Activated T-cell treated with anti-CD3 and anti-CD28 coated beads, Interleukin-2, amount 50 U/mL, for 1 hour (primary cell): ENCODE measurements at places on chromosomes 2 and 18.

- DNase-seq, result no peak
Measured at GRCh38 chr2:172131713-172132555, 29.2 kb upstream of the DLX2 start.

DNA sequence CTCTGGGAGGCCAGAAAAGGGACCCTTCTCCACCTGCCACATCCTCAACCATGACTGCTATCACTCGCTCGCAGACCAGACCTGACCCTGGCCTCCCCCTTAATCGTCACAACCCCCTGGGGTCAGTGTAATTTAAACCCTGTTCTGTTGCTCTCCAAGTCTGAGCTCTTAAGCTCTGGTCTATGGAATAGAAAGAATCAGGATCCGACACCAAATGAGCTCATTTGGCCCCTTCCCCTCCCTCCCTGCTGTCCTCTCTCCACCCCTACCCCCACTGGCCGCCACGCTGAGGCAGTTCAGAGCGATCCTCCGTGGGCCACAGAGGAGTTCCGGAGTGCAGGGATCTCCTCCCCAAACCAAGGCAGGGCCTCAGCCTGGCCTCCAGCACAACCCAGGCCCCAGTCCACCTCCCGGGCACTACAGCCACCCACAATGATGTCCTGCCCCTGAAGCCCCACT lies 5.3 kb downstream of the DNMT3A start:
- DNase-seq, result no peak

DNA sequence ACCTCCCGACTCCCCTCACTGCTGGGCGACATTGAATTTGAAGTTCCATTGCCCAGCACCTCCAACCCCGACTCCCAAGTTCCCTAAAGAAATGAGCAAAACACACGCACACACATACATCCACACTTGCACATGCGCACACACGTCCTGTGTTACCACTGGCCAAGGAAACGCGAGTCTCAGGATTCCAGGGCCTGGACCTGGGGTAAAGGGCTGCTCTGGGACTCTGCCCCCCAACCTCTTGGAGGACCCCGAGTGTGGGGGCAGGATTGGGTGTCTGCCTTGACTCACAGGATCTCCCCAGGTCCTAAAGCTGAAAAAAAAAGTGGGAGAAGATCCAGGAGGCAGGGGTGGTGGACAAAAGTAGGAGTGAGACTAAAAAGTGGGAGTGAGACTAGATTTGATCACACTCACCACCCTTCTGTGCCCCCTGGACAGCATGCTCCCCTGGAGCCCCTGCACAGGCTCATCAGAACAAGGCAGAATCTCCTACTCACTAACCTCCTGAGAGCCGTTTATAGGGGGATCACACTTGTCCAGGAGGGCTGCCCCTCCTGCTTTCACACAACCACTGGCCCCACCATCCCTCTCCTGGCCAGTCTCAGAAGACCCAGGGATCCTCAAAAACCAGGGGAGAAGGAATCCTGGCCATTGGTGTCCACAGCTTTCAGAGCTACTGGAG lies 202.2 kb downstream of the TNS1 start:
- DNase-seq, result no peak

- DNase-seq, result peak; percentile 73
Measured at GRCh38 chr18:12327510-12328178, 19.6 kb downstream of the TUBB6 start.

- no peak for DNase-seq
Measured at GRCh38 chr2:197128897-197129296, 181.7 kb downstream of the ANKRD44 start.

DNA sequence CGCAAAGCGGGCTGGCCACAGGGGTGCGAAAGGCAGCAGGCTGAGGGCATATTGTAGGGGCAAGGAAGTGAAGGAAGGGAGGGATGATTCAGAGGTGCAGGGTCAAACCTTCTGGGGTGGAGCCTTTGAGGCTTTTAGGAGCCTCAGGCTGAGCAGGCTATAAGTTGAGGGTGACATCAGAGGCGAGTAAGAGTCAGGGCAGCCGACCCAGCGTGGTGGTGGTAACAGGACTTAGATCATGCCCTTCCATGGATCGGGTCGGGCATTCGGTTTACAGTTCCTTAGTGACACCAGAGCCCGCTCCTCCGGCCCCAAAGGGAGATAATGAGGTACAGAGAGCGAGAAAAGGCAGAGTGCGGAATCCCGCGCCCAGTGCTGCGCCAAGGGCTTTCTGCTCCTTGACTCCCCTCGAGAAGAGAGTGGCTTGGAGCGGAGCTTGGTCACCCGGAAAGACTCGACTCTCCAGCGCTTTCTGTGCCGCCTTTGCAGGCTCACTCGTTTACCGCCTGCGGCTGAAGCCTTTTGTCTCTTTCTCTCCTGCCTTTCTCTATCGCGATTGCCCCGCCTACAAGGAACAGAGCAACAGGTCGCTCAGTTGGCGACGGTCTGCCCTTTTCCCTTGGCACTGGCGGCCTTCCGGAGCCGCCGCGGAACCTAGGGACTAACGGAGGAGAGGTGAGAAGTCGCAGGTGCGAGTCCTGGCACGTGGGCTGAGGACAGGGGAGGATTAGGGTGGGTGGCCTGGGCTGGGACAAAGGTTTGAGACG lies 720 bp downstream of the LBX2 start:
- DNase-seq, result no peak

GRCh38 chr2:37387148-37387835 lies 42.9 kb downstream of the QPCT start:
- no peak for DNase-seq

DNA sequence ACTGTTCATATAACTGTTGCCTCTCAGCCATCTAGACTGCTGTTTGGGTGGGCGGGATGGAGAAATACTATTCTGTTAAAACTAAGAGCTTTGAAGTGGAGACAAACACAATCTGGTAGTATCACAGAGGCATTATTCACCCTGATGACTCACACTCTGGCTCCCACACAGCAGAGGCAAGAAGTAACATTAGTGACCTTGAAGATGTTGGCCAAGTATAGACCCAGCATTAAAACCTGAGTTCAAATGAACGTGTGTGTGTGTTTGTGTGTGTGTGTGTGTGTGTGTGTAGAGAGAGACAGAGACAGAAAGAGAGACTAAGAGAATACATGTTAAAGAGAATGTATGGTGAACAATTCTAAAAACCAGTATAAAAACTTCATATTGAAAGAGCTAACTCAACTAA lies 22.5 kb upstream of the ACVR1 start:
- DNase-seq, result peak; percentile 33

GRCh38 chr2:10930721-10931516 lies 19.2 kb downstream of the KCNF1 start:
- no peak for DNase-seq

- peak; percentile 39 for DNase-seq
Measured at GRCh38 chr2:23386339-23387220, 1.6 kb downstream of the KLHL29 start.

DNA sequence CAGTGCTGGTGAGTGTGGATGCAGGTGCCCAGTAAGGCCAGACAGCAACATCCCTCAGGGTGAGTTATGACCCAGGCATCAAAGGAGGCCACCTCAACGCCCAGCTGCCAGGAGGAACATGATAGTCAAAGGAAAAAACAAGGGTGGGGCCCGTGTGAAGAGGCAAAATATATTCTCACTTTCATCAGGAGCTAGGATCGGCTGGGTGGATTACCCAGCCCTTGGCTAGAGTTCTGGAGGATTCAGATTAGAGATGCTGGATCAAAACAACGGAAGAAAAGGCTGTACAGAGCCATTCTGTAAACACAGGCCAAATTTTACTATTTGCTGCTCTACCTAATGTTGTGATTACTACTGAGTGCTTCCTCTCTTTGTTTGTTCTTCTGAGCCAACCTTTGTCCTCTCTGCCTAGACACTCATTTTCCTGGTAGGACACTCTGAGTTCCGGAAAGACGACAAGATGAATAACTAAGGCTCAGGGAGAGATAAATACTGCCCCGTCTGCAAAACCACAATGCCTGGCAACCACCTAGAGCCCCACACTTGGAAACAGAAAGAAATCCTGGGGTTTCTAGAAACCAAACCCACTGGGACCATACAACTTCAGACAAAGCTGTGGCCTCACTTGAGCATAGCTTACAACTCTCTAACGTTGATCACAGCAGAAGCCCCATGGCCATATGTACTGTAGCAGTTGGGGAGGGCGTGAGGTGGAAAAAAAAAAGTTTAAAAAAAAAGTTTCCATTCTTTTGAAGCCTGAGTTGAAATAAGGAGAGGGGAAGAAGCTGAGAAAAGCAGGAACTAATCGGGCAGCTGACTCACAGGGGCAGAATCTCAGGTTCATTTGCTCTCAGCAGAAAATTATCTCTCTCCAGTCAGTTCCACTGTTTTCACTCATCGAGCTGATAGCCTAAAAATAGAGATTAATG lies 17.8 kb upstream of the PMAIP1 start:
- no peak for DNase-seq

DNA sequence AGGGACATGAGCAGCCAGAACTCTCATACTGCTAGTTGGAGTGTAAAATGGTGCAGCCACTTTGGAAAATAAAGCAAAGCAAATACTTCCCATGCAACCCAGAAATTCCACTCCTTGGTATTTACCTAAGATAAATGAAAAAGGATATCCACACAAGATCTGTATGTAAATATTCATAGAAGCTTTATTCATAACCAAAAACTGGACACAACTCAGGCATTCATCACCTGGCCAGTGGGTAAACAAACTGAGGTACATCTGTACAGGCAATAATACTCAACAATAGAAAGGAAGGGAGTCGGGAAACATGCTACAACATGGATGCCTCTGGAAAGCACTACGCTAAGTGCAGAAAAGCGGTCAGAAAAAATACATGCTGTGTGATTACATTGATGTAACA lies 2.5 kb upstream of the LOXHD1 start:
- DNase-seq, result no peak

DNA sequence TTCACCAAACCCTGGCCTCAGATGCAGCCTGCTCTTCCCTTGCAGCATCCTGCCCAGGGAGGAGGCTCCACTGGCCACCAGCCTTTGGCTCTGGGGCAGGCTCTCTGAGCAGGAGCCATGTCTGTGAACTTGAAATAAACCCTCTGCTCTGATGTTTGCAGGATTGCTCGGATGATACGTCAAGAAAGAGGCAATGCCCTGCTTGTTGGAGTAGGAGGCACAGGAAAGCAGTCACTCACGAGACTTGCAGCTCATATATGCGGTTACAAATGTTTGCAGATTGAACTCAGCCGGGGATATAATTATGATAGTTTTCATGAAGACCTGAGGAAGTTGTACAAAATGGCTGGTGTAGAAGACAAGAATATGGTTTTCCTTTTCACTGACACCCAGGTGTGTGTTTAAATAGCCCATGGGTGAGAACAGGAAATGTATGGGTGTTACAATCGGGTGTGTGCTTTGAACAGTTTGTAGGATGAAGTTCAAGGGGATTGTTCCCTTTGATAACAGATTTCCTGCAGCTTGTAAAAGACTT lies 177.9 kb downstream of the DNAH6 start:
- peak; percentile 40 for DNase-seq

GRCh38 chr2:233416199-233416598 lies 61.9 kb downstream of the DGKD start:
- DNase-seq, result no peak

DNA sequence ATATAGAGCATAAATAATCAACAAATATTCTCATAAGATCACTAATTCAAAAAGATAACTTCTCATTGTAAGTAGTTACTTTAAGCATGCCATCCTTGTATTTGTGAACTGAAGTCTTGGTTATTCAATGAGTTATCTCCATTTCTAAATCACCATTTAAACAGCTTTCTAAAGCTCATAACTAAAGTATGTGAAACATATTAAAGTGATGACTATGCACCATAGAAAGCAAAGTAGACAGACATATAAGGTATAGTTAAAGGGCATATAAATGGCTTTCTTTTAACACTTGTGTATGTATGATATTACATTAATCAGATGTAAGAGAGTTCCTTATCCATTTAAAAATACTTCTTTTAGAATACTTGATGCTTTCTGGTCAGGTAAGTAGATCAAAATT lies 83.5 kb downstream of the IKZF2 start:
- no peak for DNase-seq

DNA sequence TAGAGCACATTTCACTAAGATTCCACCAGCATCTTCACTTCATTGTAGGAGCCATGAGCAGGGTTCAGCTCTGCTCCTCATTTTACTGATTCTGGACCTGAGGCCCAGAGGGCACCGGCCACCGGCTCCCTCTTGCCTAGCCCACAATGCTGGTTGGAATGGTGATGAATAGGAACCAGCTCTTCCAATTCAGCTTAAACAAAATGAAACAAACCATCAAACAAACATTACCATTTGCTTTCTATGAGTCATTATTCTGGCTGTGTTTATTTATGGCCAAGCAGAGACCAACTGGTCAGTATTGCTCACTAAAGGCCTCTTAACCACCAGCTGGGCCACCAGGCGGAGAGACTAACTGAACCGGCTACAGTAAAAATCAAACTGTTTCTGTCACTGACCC lies 176.7 kb downstream of the MTX2 start:
- no peak for DNase-seq

- DNase-seq, result no peak
Measured at GRCh38 chr2:143493339-143493738, 364.1 kb downstream of the ARHGAP15 start.

DNA sequence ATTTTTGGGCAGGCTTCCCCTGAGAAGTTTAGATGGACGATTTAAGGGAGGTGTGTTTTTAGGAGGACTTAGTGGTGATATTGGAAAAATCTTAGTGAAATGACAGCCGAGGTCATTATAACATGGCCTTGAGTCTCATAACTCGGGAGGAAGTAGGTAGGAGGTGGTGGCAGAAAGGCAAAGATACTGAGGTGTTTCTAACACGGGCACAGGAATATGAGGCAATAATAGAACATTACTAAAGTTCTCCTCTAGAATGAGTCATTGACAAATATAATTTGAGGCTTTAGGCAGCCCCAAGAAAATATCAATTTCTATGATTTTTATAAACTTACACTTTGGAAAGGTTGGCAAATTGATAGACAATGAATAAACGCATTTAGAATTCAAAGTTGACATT lies 146.1 kb upstream of the ZEB2 start:
- DNase-seq, result no peak

- no peak for DNase-seq
Measured at GRCh38 chr18:79588636-79589481, 90.7 kb upstream of the CTDP1 start.

DNA sequence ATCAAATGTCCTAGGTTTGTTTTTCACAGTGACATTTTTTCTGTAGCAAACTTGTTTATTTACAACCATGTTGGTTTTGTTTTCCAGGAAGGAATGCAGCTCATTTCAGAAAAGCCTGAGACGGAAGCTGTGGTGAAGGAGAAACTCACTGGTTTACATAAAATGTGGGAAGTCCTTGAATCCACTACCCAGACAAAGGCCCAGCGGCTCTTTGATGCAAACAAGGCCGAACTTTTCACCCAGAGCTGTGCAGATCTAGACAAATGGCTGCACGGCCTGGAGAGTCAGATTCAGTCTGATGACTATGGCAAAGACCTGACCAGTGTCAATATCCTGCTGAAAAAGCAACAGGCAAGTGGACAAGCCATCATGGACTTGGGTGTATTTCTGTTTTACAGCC lies 79.2 kb upstream of the EML6 start:
- DNase-seq, result no peak

- DNase-seq, result peak; percentile 52
Measured at GRCh38 chr2:85409845-85410583, at the start of gene CAPG. Gene CAPG, minus strand, starts transcription at chr2:85410366. Its CDS starts 8,221 bp downstream, at chr2:85402145.

DNA sequence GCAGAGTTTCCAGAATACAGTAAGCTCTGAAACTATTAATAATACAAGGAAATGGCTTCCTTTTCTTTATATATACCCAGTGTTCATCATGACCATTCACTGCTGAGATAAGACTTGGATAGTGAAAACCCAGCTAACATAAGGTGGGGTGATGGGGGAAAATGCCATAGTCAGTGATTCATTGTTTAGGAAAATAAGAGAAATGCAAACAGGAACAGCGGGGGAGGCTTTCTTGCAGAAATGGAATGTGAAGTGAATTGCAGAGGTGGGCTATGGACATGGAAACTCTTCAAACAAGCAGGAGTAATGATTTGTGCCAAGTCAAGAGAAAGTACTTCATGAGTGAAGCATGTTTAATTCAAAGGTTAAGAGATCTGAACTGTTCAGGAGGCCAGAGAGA lies 519.4 kb downstream of the TDRD15 start:
- no peak for DNase-seq
